ENCODE measurements at places on chromosomes 1 and 21. TPM values are rescaled to one million over a fixed set of nuclear protein-coding genes. Genes with fewer than 3 reads are reported as not detected.

Gene KRTAP7-1
- not detected for total RNA-seq

DNA sequence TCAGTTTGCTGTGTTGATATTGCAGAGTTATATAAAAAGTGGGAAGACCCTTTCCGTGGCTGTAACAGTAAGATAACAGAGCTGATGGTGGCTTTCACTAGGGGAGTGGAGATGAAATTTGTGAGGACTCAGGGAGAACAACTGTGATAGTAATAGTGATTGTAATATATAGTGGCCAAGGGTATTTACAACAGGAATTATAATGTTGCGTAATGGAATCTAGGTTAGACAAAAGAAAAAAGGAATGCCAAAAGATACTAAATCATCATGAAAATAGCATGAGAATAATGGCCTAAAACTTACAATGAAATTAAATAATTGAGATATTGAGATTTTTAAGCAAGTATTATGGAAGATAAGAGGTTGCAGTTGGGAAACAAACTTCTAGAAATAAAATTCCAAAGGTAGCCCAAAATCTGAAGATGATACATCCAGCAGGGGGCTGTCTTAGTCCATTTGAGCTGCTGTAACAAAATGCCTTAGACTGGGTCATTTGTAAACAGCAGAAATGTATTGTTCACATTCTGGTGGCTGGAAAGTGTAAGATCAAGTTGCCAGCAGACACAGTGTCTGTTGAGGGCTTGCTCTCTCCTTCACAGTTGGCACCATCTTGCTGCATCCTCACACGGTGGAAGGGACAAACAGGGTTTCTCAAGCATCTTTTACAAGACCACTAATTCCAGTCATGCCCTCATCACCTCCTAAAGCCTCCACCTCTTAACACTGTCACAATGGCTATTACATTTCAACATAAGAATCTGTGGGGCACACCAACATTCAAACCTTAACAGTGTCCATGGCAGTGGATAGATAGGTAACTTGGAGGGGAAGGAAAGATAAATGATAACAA, 711.2 kb downstream of the MRPL39 start:
- no peak for DNase-seq

GRCh38 chr1:212311836-212312497, 26.8 kb downstream of the PPP2R5A start:
- no peak for DNase-seq

Gene KRTAP21-2
- not detected for total RNA-seq

Gene PDZK1
- not detected for total RNA-seq

Data from lower lobe of right lung (tissue), 2 donors.